ENCODE measurements at places on chromosomes 3 and 15.

GRCh38 chr3:50611464-50612233, at the start of gene CISH:
CISH (minus strand) TSS chr3:50611774; CDS start chr3:50611650, 124 bp downstream.
- peak; percentile 67 for DNase-seq

- no peak for DNase-seq
Observed at GRCh38 chr3:174132006-174132405, 727.1 kb upstream of the NAALADL2 start.

DNA sequence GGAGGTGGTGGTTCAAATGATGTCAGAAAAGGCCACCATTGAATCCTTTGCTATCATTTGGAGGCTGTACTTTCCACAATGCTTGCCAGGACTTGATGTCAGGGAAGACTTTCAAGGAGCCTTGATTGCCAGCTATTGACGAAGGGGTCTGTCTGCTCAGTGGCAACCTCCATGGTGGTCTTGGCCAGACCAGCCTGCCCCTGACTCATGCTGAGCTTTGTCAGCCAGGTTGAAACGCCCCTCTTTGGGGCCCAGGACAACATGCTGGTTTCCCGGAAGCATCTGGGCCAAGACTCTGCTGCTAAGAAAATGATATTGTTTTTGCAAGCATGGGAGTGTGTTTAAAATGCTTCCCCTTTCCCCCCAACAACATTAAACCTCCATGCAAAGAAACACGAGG, 26.7 kb downstream of the CGNL1 start:
- no peak for DNase-seq

DNA sequence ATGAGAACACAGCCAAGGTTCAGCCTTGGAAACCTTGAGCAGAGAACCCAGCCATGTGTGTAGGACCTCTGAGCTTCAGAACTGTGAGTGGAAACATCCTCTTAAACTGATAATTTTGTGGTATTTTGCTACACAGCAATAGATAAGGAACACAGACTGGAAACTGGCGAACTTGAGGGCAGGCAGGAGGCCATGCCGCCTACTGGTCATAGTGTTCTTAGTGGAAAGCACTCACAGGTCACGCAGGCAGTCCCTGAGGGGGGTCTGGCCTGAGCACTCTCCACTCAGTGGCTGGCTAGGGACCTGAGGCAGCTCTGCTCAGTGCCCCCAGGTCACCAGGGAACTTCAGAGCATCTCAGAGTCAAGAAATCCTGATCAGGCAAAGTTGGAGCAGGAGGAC, 9.7 kb upstream of the XIRP1 start:
- no peak for DNase-seq

- DNase-seq: no peak
Observed at GRCh38 chr3:51798411-51798963, 19.4 kb upstream of the IQCF6 start.

DNA sequence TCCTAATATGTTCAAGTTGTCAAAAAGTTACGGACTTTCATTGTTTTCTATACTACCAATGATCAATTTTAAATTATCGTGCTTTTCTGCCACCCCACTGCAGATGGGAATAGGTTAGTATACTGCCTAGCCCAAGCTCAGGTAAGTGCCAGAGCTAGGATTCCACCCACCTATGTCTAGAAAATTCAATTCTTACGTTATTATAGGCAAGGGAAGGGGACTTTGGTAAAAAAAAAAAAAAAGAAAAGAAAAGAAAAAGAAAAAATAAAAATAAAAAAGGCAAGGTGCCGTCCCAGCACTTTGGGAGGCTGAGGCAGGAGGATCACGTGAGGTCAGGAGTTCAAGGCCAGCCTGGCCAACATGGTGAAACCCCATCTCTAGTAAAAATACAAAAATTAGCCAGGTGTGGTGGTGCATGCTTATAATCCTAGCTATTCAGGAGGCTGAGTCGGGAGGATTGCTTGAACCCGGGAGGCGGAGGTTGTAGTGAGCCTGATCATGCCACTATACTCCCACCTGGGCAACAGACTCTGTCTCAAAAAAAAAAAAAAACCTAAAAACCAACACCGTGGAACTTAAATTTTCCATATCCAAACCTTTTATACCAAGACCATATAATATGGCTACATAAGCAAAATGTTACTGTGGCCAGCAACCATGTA, 1.3 kb downstream of the RPL22L1 start:
- DNase-seq: no peak

DNA sequence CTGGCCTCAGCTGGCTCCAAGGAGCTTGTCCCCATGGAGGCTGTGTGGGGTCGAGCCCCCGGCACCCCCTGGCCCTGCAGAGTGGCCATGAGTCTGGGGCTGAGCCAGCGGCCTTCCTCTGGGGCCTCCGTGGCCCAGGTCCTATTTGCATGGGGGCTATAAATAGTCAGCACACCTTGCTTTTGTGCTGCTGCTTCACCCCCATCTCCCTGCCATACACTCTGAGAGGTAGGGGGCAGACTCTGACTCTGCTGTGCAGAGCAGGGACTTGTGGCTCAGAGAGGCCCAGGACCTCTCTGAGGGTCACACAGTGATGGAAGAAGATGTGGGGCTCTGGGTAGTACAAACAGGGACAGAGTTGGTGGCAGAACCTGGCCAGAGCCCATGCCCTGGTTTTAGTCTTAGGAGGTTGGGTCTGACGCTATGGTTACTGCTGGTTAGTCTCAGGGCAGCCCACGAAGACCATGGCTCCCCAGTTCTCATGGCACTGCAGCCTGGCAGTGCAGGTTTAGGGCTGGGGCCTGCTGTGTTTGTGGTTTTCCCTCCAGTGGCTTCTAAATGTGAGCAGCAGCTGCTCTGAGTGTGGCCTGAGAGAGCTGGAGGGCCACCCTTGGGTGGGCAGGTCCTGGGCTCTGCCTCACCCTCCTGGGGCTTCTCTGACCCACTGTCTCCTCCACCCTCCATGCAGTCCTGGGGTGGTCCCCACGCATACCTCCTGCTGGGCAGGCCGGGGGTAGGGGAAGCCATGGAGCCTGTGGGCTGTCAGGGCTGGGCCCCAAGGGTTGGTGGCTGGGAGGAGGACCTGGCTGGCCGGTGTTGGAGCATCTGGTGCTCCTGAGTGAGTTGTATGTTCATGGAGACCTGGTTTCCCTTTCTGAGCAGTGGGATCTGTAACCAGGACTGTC, 13.6 kb downstream of the PRKCD start:
- DNase-seq: no peak

DNA sequence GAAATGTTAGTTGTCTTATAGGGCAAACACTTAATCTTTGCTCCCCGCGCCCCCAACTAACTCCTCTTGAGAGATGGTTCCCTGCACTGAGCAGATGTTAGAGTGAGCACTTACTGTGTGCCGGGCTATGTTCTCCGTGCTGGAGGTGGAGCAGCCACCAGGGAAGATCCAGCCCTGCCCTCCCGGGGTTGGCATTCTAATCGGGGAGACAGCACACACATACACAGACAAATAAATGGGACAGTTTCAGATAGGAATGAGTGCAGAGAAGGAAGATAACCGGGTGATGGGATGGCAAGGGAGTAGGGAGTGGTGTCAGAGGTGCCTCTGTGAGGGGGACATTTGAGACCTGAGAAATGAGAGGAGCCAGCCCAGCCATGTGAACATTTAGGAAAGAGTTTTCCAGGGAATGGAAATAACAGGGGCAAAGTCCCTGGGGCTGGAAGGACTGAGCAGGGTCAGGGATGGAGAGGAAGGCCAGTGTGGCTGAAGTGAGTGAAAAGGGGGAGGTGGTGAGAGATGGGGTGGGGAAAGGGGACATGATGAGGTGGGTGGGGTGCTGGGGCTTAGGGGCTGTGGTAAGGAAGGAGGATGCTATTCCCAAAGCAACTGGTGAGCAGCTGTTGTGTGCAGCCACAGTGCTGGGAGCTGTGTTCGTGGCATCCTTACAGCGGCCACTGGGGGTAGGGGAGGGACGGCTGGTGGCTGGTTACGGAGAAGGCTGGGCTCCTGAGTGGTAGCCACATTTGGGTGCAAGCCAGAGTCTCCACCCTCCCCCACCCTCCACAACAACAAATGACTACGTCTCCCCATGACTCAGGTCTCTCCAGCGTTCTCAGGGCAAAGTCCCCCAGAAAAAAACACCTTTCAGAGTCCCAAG, 15.4 kb upstream of the FGD5 start:
- no peak for DNase-seq

DNA sequence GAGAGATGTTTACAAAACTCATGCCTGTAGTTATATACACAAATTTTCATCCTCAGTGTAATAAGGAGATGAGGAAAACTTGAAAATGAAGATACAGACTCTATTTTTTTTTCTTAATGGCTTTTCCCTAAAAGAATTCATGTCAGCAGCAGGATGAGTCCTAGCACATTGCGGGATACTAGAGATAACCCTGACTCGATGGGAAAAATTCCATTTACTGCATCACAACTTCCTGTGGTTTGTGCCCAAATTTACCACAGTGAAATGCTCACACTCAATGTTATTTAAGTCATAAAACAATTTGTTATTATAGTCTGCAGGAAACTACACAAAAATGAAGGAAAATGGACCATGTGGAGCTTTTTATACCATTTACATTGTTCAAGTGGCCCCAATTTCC, 581.9 kb upstream of the ZNF717 start:
- no peak for DNase-seq

DNA sequence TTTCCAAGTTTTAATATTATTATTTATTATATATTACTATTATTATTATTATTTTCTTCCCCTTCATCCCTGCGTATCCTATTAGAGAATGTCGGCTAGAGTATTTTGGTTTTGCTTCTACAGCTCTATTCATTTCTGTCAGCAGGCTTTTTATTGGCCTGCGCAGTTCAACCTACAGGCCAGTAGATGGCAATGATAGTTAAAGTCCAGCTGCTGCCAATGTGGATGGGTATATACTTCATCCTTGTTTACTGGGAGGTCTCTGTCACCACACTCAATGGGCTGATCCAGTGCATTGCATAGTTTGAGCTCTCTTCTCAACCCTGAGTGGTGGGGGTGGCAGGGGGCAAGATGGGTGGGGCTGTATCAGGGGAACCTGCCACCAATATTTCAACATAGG, 799.8 kb downstream of the NSUN3 start:
- no peak for DNase-seq

GRCh38 chr15:40412095-40412759, 6.6 kb downstream of the IVD start:
- DNase-seq: no peak

- DNase-seq: no peak
Observed at GRCh38 chr15:94077938-94078337, 153.4 kb upstream of the MCTP2 start.

DNA sequence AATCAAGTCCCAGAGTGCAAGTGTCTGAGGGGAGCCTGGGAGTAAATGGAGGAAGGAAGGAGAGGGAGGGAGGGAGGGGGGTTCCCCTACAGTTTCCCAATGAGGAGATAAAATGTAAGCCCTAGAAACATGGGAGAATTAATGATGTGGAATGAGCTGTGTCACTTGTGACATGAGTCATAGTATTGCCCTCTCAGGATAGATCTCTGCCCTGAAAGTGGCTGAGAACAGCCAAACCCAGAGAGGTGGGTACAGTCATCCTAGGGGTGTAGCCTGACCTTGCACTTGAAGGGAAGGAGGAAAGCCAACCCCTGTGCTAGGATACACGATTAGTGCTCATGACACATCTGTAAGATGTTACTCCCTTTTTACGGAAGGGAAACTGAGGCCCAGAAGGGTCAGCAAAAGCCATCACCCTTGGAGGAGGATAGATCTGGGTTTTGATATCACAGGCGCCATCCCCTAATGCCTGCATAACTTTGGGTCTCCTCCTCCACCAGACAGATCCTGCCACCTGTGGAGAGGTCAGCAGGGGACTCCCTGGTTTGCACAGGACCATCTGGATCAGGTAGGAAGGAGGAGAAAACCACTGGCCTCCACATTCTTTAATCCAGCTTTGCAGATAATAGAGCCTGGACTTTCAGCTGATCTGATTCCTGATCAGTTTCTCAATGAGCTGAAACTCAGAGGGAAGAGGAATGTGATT, 23.1 kb upstream of the USP3 start:
- no peak for DNase-seq

GRCh38 chr3:127835993-127836882, 13.9 kb upstream of the MGLL start:
- no peak for DNase-seq

- no peak for DNase-seq
Observed at GRCh38 chr3:106013971-106014370, 145.2 kb upstream of the CBLB start.

- no peak for DNase-seq
Observed at GRCh38 chr15:29299331-29299730, 29.7 kb upstream of the NSMCE3 start.

DNA sequence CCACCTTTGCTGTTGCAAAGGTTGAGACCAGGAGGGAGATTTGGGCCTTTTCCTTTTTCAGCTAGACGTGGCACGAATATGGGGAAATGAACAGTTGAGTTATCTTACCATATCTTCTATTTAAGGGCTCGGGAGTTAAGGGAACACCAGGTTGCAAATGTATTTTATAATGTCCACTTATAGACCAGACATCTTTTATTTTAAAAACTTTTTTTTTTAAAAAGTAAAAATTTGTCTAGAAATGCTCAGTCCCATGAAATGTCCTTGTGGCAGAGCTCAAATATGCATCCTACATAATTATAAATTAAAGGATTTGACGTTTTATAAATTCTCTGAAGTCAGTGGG, 103.6 kb upstream of the VEPH1 start:
- DNase-seq: no peak

DNA sequence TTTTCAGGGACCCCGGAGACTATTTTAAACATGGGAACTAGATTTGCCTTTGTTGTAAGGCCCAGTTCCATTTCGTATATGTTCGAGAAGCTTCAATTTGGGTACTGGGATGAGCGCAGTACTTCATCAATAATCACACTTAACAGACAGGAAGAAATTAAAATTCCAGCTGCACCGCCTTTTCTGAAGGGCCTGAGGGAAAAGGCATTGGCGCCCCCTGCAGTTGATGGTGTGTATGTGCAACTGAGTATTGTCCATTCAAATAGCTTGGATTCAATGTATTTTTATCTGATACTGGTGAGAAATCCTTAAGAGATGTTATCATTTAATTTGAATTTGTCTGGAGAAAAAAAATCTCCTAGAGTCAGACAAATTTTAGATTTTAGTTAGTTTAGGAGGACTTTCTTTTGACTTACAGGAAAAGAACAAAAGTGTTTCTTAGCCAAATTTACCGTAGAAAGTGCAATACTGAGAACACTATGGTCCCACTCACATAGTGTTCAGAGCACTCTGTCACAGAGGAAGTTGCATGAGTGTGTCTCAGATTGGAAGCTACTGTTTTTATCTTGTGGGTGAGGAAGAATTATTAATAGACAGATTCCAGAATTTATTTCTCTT, 5.4 kb upstream of the ALDH1A2 start:
- peak; percentile 33 for DNase-seq

DNA sequence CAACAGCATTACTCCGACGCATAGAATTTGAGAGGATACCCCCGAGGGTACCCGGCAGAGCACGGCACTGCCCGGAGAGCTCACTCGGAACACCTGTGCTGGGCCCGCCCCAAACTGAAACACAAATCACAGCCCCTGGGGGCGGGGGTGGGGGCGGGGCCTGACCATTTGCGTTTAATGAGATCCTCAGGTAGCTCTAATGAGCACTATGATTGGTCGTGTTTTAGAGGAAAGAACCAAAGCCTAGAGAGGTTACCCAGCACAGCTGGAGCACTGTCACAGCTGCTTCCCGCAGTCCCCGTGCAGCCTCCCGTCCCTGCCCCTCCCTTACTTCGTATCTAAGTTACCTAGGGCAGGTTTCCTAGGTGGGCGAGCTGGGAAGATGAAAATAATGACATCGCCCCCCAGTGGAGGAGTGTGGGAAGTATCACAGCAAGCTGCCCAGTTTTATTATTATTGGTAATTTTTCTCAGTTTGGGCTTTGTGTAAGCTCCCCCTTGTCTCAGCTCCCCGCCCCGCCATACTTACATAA, 187.1 kb downstream of the PDE8A start:
- peak; percentile 26 for DNase-seq

- DNase-seq: no peak
Observed at GRCh38 chr3:147733217-147733616, 324.1 kb downstream of the ZIC1 start.

- no peak for DNase-seq
Observed at GRCh38 chr15:91665212-91665611, 188.3 kb upstream of the SLCO3A1 start.

All from stimulated activated CD4-positive, alpha-beta T cell treated with anti-CD3 and anti-CD28 coated beads, Interleukin-1b, Interleukin-23, amount 100 ng/mL, for 1 hour (primary cell).